ENCODE measurements at places on chromosomes 4 and X.

DNA sequence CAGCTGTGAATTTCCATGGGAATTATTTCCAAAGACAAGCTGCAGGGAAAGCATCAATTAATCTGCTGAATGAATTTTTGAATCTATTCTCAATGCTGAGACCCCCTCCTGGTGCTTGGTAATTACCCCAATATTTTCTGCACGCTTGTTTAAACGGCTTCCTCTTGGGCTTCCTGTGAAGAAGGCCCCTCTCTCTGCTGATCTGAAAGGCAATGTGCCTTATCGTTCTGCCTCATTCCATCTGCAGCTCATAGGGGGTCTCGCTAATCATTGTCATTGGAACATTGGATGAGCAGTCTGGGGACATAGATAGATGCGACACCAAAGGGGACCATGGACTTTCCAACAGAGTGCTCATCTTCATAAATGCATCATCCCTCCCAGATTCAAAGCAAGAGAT lies 851.6 kb downstream of the PDHA2 start:
- DNase-seq, result no peak

DNA sequence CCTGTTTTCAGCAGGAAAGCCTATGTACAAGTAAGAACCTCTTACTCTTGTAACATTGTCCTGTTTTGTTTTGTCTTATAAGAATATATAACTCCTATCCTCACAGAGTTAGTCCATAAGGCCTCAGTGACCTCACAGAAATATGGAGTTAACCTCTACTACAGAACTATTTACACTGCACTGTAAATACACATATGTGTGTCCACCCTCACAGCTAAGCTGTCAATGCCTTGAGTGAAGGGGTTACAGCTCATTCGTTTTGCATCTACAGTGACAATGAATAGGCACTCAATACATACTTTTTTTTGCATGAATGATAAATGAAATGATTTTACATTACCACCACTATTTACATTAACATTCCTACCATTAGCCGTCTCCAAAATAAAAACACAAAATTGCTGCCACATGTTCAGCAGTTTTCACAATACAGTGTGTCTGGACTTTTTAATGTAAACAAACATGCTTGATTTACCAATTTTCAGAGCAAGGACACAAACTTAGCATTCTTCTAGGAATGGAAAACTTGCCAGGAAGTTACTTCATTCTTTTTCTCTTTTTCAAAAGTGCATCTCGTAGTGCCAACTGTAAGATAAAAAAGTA lies 9.5 kb upstream of the NAAA start:
- DNase-seq, result no peak

DNA sequence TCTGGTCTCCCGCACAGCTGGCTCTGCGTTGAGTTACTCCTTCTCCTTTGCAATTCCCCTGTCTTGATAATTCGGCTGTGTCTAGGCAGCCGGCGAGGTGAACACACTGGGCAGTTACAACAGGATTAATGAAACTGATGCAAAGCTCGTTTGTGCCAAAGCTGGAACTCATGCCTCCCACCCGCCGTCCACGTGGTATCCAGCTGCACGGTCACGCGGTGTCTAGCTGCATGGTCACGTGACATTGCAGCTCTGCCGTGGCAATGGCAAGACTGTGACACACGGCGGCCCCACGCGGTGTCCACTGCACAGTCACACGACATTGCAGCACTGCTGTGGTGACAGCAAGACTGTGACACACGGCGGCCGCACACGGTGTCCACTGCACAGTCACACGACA lies 31.2 kb upstream of the LRPAP1 start:
- no peak for DNase-seq

DNA sequence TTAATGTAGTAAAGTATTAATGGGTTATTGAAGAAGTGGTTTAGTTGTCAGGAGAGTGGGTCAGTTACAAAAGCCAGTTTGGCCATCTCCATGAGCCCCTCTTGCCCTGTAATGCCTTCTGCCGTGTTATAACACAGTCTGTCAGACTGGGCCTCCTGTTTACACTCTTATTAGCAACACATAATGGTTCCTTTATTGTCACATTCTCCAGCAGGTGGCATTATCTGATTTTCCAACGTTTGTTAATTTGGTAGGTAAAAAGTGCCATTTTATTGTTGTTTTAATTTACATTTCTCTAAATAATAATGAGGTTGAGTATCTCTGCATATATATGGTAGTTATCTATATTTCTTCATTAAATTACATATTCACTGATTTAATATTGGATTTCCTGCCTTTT lies 560.8 kb downstream of the FGF13 start:
- no peak for DNase-seq

- DNase-seq, result no peak
Observed at GRCh38 chrX:72461766-72462165, 110.9 kb downstream of the HDAC8 start.

DNA sequence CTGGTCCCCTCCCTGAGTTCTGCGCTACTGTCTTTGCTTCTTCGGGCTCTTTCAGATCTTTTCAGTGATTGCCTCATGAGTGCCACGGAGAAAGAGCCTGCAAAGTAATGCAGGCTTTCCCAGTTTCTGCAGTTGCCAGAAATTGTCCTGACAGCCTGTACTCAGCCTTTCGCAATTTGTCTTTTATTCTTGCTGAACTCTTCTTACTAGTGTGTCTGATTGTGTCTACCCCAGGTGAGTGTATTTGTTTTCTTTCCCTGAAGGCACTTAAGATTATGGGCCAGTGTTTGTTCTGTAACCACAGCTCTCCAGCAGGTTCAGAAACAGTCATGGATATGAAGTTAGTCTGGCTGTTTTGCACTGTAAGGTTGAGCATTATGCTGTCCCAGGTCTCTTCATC lies 47.1 kb downstream of the FAM193A start:
- DNase-seq, result no peak

GRCh38 chr4:165177725-165178666 lies 29.4 kb upstream of the KLHL2 start:
- DNase-seq, result no peak

DNA sequence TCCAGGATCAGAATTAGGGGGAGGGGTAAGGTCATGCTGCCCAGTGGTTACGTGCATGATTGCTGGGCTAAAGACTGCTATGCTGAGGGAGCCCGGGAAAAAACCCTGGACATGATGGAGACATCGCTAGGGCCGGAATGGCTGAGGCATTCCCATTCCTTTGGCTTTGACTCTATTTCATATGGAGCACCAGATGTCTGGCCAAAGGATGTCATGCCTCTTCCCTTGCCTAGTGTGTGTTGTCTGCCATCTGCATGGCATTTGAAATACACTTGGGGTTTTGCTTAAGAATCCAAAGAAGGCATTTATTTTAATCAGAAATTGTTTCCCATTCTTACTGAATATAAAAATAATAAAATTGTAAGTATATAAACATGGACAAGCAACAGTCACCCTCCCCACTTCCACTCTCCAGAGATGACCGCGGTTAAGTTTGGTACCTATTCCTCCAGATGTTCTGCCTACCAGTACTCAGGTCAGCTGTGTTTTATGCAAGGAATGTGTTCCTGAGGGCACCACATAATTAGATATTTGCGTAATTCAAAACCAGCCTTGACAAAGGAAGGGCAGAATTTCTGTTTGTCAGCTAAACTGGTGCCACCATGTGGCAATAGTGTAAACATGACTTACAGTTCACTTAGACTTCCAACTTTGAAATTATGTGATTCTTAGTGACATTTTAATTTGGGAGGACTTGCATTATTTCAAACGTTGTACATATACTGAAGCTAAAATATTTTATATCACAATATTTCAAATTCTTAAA lies 105.9 kb downstream of the CT47B1 start:
- no peak for DNase-seq

DNA sequence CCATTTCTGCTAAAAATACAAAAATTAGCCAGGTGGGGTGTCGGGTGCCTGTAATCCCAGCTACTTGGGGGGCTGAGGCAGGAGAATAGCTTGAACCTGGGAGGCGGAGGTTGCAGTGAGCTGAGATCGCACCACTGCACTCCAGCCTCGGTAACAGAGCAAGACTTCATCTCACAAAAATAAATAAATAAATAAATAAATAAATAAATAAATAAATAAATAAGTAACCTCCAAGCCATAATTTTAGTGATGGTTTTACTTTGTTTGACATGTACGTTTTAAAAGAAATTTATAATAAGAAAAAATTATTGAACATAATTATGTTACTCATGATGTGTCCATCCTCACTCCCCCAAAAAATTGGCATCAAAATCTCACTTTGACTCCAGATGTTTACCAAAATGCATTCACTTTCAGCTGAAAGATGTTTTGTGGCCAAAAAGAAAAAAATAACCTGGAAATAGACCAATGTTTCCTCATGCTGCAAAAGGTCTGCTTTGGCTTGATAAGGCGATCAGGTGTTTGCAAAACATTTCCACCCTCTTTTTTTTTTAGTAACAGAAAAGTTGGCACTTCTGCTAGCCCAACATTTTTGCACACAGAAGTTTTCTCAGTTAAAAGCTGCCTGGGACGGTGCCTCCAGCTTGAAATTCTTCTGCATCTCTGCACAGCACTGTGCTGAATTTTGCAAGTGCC lies 42.2 kb upstream of the DHRSX start:
- no peak for DNase-seq

All from activated CD8-positive, alpha-beta memory T cell treated with anti-CD3 and anti-CD28 coated beads, Interleukin-2, amount 50 U/mL, for 4 hours (primary cell).